Activated B cell treated with CpG ODN at 0.5 μM for 24 hours (primary cell): ENCODE measurements at places on chromosomes 5 and 9. TPM values are rescaled to one million over a fixed set of nuclear protein-coding genes. Genes with fewer than 3 reads are reported as not detected.

GRCh38 chr5:173243831-173244305, 8.9 kb upstream of the NKX2-5 start:
- no peak for DNase-seq

DNA sequence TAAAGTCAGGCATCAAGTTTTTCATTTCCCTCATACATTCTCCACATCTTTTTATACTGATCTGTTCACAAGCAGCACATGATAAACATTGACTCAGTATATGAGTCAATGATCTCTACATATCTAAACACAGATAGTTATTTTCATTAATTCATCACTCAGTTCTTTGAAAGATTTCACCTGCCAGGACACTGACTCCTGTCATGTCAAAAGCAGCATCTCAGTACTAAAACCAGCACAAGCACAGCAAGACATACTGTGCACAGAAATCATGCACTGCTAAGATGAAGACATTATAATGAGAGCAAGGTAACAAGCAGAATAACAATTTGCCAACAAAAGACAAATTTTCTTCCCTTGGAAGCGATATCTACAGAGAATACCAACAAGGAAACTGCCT, 206.1 kb upstream of the COX7C start:
- DNase-seq, result no peak

DNA sequence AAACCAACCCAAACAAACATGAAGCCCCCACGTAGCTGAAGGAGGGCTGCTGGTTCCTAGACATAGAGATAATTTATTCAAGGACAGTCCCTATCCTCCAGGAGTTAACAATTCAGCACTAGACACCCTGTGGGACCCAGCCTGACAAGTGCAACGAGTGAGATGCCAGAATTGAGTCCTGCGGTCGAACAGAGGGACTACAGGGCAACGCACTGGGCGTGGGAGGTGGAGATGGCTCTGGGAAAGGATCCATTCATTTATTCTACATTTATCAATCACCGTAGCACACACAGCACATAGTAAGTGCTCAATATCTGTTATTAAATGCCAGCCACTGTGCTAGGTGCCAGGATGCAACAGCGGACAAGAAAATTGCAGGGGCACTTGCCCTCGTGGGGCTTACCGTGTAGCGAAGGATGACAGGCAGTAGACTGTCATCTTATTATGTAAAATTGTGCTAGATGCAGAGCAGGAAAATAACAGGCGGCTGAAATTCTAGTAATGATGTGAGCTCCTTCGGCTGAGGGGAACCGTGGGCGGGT, 855 bp upstream of the ARHGAP26 start:
- no peak for DNase-seq

GRCh38 chr5:96582343-96582742, 79.8 kb upstream of the CAST start:
- no peak for DNase-seq

DNA sequence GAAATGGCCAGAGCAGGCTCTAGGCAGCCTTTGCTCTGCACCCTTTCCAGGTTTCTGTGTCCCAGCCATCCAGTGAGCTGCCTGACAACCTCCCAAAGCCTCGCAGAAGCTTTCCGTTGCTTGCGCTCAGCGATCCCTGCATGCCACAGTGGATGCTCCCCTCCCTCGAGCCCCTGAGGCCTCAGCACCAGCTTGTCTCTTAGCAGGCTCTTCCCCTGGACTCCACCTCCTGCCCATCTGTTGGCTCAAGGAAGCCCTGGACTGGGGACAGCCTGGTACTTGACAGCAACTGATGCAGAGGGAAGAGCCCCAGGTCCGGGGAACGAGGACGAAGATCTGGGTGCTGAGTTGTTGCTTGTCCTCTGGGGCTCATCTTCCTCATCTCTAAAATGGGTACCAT, 23.2 kb downstream of the TSPAN17 start:
- no peak for DNase-seq

GRCh38 chr5:61348447-61348846, 16.4 kb downstream of the ZSWIM6 start:
- DNase-seq, result no peak

DNA sequence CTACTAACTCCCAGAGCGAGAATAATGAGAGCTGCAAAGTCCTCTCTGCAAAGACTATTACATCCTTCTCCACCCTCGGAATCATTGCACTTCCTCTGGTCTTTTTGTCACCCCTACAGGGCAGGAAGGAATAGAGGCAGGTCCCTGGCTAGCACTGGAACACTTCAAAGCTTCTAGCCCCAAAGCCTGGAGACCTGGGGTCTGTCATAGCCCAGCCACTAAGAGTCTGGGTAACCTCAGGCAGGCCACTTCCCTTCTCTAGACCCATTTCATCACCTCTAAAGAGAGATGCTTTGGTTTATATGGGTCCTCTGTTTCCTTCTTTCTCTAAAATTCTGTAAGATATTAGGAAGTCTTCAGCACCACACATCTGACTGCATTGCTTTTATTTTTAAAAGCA, 6.7 kb downstream of the ADRB2 start:
- DNase-seq, result no peak

DNA sequence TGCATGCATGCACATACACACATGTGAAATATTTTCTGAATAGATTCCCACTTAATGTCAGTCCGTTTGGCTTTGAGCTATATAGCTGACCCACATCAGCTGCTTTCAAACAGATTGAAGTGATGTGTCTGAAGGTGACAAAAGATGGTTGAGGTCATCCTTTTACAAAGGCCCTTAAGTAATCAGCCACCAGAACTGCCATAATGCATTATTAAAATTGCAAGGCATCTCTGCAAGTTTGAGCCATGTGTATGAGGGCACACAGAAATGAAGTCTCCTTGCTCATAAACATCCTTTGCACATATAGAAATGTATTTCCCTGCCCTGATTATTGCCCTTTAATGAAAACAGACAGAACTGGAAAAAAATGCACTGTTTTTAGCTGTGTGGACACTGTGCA, 1043.0 kb upstream of the C9orf72 start:
- no peak for DNase-seq

The EXOSC2 gene
- total RNA-seq, result 49.6 and 54.8 TPM in 2 replicates

GRCh38 chr5:8184455-8185063, 315.6 kb downstream of the MTRR start:
- peak; percentile 23 for DNase-seq

GRCh38 chr9:33346564-33346963, 55.8 kb downstream of the AQP7 start:
- no peak for DNase-seq

The SMIM33 gene
- not detected in 2 replicates for total RNA-seq
